ENCODE measurements at places on chromosomes 11 and 22. TPM values are rescaled to one million over a fixed set of nuclear protein-coding genes. Genes with fewer than 3 reads are reported as not detected.

- DNase-seq: no peak
Observed at GRCh38 chr11:19181531-19182261, 20.1 kb downstream of the CSRP3 start.

GRCh38 chr11:64772303-64773018 lies 5.9 kb downstream of the SF1 start:
- DNase-seq: no peak

DNA sequence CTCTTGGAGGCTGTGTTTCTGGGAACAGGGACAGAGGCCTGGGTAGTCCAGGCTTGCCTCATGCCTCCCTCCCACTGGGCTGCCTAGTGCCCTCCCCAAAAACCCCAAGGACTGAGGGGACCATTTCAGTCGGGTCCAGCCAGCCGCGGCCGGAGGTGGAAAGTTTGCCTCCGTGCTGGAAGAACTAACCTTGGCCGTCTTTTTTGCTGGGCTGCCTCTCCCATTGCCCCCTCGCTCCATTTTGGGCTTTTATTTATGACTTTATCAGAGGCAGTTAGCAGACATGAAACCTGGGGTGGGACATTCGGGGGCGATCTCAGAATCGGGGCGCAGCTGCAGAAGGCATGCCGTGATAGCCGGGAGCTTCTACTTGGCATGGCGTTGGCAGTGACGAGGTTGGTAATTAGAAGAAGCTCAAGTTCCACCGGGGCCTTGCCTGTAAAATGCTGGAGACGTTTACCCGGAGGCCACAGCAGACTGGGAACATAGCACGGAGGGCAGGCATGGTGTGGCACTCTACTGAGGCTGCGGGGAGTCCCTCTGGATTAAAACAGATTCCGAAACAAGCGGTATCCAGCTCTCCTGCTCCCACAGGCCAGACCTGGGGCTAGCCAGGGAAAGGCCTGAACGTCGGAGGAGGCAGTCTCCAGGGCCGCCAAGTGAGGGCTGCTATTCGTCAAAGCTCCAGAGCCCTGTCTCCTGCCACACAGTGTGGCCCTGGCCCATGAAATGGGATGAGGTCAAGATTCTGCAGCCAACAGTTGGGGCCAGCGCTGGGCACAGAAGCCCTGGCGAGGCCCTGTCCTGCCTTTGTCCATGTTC lies 76.4 kb upstream of the PPARA start:
- no peak for DNase-seq

GRCh38 chr11:11860103-11860979 lies 18.6 kb downstream of the USP47 start:
- DNase-seq: no peak

DNA sequence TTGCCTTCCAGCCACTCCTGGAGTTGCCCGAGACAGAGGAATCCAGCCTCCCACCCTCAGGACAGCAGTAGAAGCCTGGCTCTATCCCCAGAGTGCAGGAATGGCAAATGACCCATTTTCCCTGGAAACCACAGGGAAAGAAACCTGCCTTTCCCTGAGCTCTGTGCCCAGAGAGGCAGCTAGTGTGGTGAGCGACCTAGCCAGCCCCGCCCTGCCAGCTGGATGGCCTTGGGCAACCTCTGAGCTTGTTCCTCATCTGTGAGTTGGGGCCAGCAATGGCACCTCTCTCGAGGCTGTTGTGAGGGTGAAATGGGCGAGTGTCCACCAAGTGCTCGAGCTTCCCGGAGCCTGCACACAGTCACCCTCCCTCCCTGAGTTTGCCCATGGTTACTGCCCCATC lies 3.7 kb downstream of the OMP start:
- no peak for DNase-seq

SCGB1C1 gene
- not detected for total RNA-seq

All from naive thymus-derived CD4-positive, alpha-beta T cell (primary cell).